Esophagus muscularis mucosa (tissue), 4 donors: ENCODE measurements at places on chromosomes 6 and 20.

GRCh38 chr20:32514760-32515159 lies 70.4 kb downstream of the NOL4L start:
- no peak for DNase-seq

- peak; percentile 64 for DNase-seq
These were observed 46.7 kb upstream of the MOCS1 start for GRCh38 chr6:39980839-39981580.

DNA sequence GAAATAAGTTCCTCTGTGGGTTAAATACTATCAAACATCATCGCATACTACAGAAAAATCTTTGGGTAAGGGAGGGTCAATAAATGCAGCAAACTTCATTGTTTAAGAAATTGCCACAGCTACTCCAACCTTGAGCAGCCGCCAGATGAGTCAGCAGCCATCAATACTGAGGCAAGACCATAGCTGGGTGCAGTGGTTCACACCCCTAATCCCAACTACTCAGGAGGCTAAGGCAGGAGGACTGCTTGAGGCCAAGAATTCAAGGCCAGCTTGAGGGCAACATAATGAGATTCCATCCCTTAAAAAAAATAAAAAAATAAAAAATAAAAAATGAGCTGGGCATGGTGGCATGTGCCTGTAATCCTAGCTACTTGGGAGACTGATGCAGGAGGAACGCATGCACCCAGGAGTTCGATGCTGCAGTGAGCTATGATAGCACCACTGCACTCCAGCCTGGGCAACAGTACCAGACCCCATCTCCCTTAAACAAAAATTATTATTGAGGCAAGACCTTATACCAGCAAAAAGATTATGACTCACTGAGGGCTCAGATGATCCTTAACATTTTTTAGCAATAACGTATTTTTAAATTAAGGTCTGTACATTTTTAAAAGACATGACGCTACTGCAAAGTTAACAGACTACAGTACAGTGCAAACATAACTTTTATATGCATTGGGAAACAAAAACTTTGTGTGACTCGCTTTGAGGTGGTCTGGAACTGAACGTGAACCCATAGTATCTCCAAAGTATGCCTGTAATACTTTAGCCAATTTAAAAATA lies 8.8 kb downstream of the SRPK1 start:
- no peak for DNase-seq

DNA sequence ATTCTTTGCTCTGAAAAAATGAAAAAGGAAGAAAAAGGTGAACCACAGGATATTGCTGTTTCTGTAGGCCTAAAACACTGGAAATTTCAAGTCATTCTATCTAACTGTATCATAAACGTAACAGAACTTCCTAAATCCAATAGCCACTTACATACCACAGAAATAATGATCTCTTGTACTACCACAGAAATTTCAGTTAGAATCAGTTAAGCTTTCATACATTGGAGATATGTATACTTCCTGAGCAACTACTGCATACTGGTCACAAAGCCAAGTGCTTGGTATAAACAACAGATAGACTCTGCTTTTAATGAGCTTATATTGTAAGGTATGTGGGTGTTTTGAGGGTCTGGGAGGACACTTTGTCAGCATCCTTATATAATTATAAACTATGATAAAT lies 38.6 kb downstream of the VTA1 start:
- DNase-seq, result no peak

DNA sequence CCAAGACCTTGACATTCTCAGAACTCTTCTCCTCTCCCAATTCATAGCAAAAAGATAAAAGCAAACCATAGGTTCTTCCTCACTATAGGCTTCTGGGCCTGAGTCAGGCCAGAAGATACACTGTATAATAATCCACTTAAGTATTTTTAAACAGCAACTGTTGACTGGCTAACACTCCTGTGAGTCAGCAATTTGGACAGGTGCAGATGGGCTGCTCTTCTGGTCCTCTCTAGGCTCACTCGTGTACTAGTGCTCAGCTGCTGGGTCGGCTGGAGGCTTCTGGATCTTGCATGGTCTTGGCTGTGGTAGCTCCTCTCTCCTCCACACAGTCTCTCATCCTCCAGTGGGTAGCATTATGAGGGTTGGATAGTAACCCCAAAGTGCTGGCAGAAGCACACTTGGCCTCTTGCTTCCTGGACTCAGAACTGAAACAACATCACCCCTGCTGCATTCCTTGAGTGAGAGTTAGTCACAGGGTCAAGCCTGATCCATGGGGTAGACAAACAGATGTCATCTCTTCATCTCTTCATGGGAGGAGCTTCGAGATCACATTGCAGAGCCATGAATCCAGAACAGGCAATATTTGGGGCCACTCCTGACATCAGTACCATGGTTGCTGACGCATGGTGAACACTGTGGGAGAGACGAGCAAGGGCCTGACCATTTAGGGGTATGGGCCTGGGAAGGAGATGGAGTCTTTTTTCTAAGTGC lies 86.9 kb downstream of the C6orf118 start:
- DNase-seq, result no peak
